ENCODE measurements at places on chromosomes 13 and 19. TPM values are rescaled to one million over a fixed set of nuclear protein-coding genes. Genes with fewer than 3 reads are reported as not detected.

The CRX gene
- total RNA-seq: not detected

The OPA3 gene
- total RNA-seq: 11.6 TPM

The MRPL57 gene
- total RNA-seq: 19.4 TPM

The ZFP14 gene
- 5.3 TPM for total RNA-seq

The ZNF283 gene
- 7.8 TPM for total RNA-seq

The CYP2A6 gene
- 0.94 TPM for total RNA-seq

The ARHGAP45 gene
- total RNA-seq: 52.5 TPM

The LSR gene
- total RNA-seq: 4.0 TPM

The FFAR3 gene
- total RNA-seq: 0.44 TPM

The EPS8L1 gene
- total RNA-seq: 0.33 TPM

The FEM1A gene
- total RNA-seq: 14.5 TPM

The COL5A3 gene
- total RNA-seq: 18.8 TPM

The IZUMO2 gene
- not detected for total RNA-seq

The LIN7B gene
- total RNA-seq: 9.0 TPM

The PCP2 gene
- total RNA-seq: not detected

The PPAN gene
- total RNA-seq: 14.2 TPM

The MUC16 gene
- total RNA-seq: 3.4 TPM

The CEACAM7 gene
- 1.3 TPM for total RNA-seq

The ZNF626 gene
- 12.9 TPM for total RNA-seq

The QPCTL gene
- total RNA-seq: 3.1 TPM

The ZMYM2 gene
- 73.3 TPM for total RNA-seq

The ZSCAN4 gene
- total RNA-seq: not detected

The CEACAM16 gene
- not detected for total RNA-seq

The GPX4 gene
- 1,673 TPM for total RNA-seq

The PTH2 gene
- not detected for total RNA-seq

The UPK1A gene
- not detected for total RNA-seq

The ZNF497 gene
- total RNA-seq: 0.88 TPM

The IL17D gene
- 0.98 TPM for total RNA-seq

The PRX gene
- 8.1 TPM for total RNA-seq

The SPPL2B gene
- 8.8 TPM for total RNA-seq

The ZNF675 gene
- total RNA-seq: 7.7 TPM

The CC2D1A gene
- total RNA-seq: 36.2 TPM

The OCEL1 gene
- 9.9 TPM for total RNA-seq

The PBX4 gene
- 1.6 TPM for total RNA-seq

The KLK13 gene
- not detected for total RNA-seq

The ICAM5 gene
- 0.38 TPM for total RNA-seq

The ZMYM5 gene
- 26.3 TPM for total RNA-seq

The SELENOV gene
- total RNA-seq: not detected

The CYSLTR2 gene
- 2.4 TPM for total RNA-seq

The CGB5 gene
- total RNA-seq: not detected

The ZNF302 gene
- total RNA-seq: 28.3 TPM

The MAP4K1 gene
- 2.3 TPM for total RNA-seq

The PPM1N gene
- 2.0 TPM for total RNA-seq

The CGB3 gene
- not detected for total RNA-seq

The RASAL3 gene
- 0.33 TPM for total RNA-seq

The ETFB gene
- 444 TPM for total RNA-seq

Measured in subcutaneous adipose tissue (tissue), 4 donors.